ENCODE measurements at places on chromosomes 5 and 9. TPM values are rescaled to one million over a fixed set of nuclear protein-coding genes. Genes with fewer than 3 reads are reported as not detected.
A peak's percentile ranks its signal among the peaks of the same experiment; 100 is the strongest.

The SLC45A2 gene
- under 0.01 TPM for total RNA-seq

The CYLC2 gene
- total RNA-seq, result not detected

The ASTN2 gene
- 11.3 TPM for total RNA-seq

The CRB2 gene
- not detected for total RNA-seq

The PLPPR1 gene
- total RNA-seq, result not detected

The TRMO gene
- 16.4 TPM for total RNA-seq

The GCNT4 gene
- 1.8 TPM for total RNA-seq

The EHMT1 gene
- 48.6 TPM for total RNA-seq

The TUSC1 gene
- 10.5 TPM for total RNA-seq

The PCDHGC5 gene
- total RNA-seq, result 2.6 TPM

The HMMR gene
- total RNA-seq, result 1.3 TPM

The OMD gene
- total RNA-seq, result 0.17 TPM

The ENTPD2 gene
- total RNA-seq, result under 0.01 TPM

The PCDHA12 gene
- total RNA-seq, result 0.50 TPM

DNA sequence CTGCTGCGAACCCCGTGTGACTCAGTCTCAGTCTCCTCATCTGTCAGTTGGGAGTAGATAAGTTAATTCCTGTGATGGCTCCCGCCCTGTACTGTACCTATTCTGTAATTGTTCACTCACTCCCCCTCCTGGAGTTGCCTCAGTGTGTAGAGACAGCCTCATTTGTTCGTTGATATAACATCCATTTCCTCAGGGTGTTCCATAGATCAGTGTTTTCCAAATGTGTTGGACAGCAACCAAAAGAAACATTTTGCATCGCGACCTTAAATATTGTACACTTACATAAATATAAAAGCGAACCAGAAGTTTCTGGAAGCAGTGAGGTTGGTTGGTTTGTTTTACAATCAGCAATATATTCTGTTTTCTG is 698 bp downstream of the NFX1 start:
- no peak for DNase-seq

DNA sequence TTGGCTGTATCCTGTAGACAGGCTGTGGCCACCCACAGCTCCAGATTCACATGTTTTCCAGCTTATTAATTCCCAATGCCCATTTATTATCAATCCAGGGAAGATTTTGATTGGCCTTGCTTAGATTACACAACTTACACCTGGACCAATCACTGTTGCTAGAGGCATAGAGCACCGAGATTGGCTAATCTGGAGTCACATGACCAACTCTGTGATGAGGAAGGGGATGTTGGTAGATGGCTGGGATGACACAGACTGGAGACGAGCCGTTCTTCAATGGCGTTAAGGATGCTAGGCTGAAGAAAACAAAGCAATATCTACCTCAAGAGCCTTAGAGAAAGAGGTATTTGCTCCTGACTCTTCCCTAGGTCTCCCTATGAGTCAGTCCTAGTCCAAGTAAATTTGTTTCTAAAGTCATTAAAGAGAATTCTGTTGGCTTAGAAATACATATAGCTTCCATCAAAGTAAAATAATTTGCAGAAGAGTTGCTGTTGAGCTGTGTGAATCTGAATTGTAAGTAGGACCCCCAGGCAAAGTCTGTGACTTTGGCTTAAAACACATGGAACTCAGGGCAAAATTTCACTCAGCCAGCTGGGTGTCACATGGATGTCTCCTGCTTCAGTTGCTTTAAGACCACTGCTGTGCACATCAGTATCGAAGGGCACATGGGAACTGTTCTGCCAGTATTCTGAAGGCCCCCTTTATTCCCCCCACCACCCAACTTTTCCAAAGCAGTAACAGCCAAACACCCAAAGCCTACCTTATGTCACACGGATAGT is 326.4 kb upstream of the KLF4 start:
- DNase-seq, result no peak

DNA sequence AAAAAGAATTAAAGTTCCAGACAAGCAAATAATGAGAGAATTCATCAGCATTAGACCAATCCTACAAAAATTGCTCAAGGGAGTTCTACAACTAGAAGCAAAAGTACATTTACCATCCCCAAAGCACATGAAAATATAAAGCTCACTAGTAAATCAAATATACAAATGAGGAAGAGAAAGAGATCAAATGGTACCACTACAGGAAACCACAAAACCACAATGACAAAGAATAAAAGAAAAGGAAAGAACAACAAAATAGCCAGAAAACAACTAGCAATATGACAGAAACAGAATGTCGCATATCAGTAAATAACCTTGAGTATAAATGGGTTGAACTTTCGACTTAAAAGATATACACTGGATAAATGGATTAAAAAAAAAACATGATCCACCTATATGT is 739.0 kb downstream of the DTWD2 start:
- no peak for DNase-seq

DNA sequence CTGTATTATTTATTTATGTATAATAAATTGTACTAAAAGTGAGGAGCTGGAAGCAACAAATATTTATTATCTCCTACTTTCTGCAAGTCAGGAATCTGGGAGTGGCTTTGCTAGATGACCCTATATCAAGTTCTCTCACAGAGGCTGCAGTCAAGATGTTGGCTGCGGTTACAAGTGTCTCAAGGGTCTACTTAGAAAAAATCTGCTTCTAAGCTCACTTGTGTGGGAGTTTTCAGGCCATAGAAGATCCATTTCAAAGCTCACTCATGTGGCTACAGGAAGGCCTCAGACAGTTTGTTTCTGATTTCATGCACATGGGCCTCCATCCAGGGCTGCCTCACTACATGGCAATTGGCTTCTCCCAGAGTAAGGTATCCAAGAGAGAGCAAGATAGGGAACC is 551.1 kb downstream of the CAAP1 start:
- no peak for DNase-seq

DNA sequence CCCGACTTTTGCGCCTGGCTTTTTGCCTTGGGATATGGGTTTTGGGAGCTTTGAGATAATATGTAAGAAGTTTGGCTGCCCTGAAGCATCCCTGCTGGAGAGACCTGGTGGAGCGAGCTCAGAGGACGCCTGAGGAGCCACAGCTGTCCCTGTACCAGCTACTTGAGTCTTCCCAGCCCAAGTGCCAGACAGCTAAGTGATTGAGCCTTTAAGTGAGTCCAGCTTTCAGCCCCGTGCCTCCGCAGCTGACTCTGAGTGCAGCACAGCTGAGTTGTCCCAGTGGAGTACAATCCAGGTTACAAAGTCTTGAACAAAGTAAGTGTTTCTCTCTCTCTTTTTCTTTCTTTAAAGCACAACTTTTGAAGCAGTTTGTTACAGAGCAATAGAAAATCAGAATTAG is 203.8 kb upstream of the DAP start:
- DNase-seq, result no peak

- peak; percentile 77 for DNase-seq
These were observed 53.7 kb upstream of the KCNIP1 start for GRCh38 chr5:170450061-170450669.

GRCh38 chr5:95713960-95714710 is 17.0 kb upstream of the RHOBTB3 start:
- DNase-seq, result no peak

DNA sequence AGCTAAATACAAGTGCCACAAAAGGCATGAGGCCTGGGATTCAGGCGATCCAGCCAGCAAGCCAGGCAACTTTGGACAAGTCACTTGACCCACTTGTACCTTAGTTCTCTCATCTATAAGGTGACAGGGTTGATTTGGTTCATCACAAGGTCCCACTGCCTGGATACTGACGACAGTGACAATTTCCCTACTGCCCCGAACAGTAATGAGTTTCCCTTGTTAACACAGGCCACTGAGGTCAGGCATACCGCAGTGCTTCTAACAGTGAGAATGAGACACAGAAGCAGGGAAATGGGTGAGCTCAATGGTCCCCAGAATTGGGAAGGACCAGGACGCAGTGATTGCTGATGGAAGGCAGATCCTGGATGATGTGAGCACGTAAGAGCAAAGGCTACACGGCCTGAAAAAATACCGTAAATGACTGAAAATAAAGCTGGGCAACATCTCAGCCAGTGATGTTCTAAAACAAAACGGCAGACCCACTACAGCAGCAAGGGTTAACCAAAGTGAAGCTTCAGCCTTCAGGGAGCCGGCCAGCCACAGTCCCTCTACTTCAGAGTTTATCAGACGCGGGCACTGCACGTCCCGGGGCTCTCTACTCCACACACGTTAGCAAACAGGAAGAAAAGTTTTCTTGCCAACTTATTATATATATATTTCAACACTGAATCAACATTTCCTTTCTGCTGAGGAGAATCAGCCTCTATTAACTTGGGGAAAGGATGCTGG is 846 bp downstream of the MGAT1 start:
- no peak for DNase-seq

DNA sequence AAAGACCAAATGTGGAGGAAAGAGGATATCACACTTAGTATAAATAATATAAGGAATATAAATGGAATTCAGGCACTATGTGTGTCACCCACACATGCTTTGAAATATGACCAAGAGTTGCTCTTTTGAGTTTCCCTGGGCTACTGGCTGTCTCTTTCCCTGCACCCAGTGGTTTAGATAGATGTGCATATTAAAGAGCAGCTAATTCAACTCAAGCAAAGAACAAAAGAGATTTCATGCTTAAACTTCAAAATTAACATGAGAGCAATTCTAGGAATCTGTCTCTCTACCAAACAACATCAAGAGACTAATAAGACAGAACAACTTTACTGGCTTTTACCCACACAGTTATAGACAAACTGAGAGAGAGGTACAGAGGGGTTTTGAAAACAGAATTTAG is 38.0 kb upstream of the ITGA1 start:
- DNase-seq, result no peak

GRCh38 chr5:1011226-1011631 is 2.6 kb downstream of the NKD2 start:
- DNase-seq, result no peak

DNA sequence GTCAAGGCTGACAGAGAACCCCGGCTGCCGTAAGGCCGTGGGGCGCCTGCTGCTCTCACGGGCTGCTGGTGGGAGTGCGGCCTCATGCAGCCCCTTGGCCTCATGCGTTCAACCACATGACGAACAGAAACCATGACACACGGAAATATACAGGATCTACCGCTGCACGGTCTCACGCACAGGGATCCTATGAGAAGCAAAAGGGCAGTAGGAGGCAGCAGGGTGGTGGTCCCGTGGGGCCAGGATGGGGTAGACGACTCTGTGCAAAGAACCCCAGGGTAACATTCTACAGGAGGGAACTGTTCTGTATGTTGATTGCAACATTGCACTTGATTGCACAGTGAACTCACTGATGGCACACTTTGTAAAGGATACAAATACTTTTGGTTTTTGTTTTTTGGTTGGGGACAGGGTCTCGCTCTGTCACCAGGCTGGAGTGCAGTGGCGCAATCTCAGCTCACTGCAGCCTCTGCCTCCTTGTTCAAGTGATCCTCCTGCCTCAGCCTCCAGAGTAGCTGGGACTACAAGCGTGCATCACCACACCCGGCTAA is 51.6 kb downstream of the NACC2 start:
- no peak for DNase-seq

DNA sequence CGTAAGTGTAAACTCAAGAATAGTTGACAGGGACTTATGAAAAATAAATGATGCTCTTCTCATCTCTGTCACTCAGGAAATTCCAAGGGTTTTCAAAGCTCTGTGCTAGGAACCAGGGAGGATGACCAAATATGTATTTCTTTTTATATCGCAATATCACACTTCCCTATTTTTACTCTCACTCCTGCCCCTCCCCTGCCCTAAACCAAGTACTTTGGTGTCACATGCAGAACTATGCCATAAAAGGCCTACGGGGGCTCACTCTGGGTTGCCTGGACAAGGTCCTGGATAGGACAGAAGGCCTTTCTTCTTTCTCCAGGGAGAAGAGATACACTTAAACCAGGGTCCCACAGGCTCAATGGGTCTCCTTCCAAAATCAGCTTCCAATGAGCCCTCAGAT is 8.3 kb upstream of the RETREG1 start:
- no peak for DNase-seq

GRCh38 chr9:99561509-99561917 is 260.2 kb upstream of the NR4A3 start:
- DNase-seq, result no peak

DNA sequence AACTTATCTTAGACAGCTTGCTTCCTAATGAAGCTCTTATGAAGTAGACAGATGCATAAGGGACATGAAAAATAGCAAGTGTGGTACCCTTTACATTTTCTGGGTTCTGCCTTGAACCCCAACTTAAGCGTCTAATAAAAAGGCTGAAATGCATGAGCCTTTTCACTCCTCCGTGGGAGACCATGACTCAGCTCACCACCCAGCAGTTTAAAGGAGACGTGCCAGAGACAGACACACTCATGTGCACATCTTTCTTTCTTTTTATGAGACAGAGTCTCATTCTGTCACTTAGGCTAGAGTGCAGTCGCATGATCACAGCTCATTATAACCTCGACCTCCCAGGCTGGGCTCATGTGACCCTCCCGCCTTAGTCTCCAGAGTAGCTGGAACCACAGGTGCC is 22.3 kb downstream of the CTXN3 start:
- no peak for DNase-seq

- no peak for DNase-seq
These were observed 48.5 kb downstream of the G3BP1 start for GRCh38 chr5:151820271-151820670.

GRCh38 chr5:74141053-74141452 is 499.5 kb downstream of the ENC1 start:
- DNase-seq, result peak; percentile 75

- DNase-seq, result peak; percentile 76
These were observed 28.8 kb downstream of the LHX2 start for GRCh38 chr9:124040186-124040931.

GRCh38 chr5:77928776-77929300 is 152.7 kb upstream of the TBCA start:
- no peak for DNase-seq

DNA sequence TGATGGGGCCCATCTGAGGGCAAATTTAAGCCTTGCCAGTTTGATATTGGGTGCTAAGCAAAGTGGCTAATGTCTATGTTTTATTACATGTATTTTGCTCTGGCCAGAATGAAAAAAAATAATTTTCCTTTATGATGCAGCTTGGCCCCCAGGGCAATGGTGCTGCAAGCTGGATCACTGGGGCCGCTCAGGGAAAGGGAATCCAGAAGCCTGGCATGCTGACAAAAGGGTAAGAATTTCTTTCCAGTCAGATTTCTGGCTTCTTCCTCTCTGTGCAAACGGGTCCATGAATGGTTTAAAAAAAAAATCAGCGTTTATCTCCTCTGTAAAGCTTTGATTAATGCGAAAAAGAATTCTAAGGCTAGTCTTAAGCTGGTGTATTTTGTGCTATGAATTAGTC is 138.4 kb downstream of the MAPKAP1 start:
- peak; percentile 40 for DNase-seq

DNA sequence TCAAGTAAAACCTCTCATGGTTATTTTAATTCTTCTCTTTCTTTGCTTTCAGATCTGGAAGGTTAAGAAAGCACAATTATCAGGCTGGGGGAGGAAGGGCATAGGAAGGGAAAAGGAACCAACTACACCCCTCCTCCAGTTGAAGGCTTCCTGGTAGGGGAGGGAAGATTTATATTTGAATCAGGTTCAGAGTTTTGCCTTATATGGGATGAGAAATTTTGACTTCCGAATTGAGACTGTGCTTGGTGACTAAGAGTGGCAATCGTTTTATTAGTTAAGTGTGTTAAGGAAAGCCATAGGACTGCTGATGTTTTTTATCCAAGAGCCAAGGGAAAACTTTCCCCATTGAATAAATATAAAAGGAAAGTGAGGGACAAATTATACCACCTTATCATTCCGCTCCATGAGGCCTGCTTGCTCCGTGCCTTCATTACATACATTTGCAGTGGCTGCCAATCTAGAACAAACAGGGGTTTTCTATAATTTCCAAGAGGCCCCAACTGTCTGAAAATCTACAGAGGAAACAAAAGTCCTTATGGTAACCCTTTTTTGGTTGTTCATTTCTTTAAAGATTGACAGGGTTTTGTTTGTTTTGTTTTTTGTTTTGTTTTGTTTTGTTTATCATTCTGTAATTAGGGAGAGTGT is 115.7 kb upstream of the EPB41L4A start:
- DNase-seq, result no peak
